Heart right ventricle (tissue), 16 donors: ENCODE measurements at places on chromosomes 2 and 18. TPM values are rescaled to one million over a fixed set of nuclear protein-coding genes. Genes with fewer than 3 reads are reported as not detected.

The GNLY gene
- 3.4 TPM for total RNA-seq

The SERPINB10 gene
- not detected for total RNA-seq

The TMEM198 gene
- total RNA-seq = 1.2 TPM

The PUS10 gene
- total RNA-seq = 3.3 TPM

The GPR155 gene
- total RNA-seq = 16.0 TPM

The DIPK1C gene
- total RNA-seq = 12.9 TPM

The AUP1 gene
- 74.2 TPM for total RNA-seq

The EXOC6B gene
- 109 TPM for total RNA-seq

The C2orf81 gene
- 0.78 TPM for total RNA-seq

The OXER1 gene
- total RNA-seq = 0.27 TPM

The FEV gene
- not detected for total RNA-seq
